GM12892 (cell line): ENCODE measurements at places on chromosomes 3 and 15.

DNA sequence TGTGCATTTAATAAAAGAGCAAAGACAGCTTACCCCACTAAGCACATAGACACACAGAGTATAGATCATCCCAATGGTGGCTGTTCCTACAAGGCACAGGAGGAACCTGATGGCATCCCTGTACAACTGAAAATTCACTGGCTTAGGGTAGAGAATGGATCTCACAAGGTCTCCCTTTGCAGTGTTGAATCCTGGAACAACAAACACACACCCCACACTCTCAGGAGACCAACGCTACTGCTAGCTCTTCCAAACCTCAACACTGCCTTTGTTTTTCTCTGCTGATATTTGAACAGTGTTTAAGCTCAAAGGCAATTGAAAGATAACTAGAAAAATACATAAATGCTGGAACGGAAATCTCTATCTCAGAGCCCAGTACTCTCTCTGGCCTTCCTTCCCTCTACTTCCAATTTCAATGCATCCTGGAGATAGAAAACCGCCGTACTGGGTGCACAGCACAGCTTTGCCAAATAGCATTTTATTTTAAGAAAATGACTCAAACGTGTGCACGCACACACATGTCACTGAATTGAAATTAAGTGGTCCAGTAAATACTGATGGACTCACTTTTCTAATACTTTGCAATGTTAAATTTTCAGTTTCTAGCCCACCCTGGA is 87.5 kb upstream of the ATP13A5 start:
- DNase-seq = no peak

DNA sequence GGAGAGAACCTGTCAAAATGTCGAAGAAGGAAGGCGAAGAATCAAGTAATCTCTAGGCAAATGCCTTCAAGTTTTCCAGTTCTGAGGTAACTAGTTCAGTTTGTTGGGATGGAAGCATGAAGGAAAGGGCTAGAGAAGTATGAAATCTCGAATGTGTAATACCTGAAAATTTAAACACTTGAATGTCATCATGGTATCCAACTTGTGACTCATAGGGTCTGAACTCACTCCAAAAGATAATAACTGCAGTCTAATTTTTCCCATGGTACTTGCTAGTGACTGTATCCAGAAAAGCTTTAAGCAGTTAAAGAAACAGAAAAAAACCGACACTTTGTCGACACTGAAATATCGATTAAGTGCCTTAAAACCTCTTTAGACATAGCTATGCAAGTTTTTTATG is 102.9 kb upstream of the CHRM5 start:
- DNase-seq = no peak

DNA sequence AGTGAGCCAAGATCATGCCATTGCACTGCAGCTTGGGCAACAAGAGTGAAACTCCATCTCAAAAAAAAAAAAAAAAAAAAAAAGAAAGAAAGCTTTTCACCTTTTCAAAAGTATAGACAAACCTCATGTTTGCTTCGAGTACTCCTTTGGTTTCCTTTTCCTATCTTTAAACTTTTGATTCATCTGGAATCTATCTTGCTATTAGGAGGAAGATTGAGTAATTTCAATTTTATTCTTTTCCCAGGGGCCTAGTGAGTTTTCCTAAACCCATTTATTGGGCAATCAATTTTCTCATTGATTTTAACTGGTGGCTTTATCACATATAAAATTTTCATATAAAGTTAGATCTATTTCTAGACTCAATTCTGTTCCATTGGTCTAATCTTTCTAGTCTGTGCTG is 190.5 kb upstream of the VEPH1 start:
- no peak for DNase-seq

GRCh38 chr15:81914734-81915256 is 131.0 kb downstream of the MEX3B start:
- DNase-seq = no peak

- no peak for DNase-seq
Observed at GRCh38 chr3:150733936-150734794, 28.8 kb downstream of the SIAH2 start.

- DNase-seq = no peak
Observed at GRCh38 chr15:93895976-93896770, 335.2 kb upstream of the MCTP2 start.

GRCh38 chr3:159796744-159797143 is 191.9 kb upstream of the IL12A start:
- DNase-seq = no peak

GRCh38 chr15:55902981-55903380 is 90.4 kb downstream of the NEDD4 start:
- DNase-seq = no peak

DNA sequence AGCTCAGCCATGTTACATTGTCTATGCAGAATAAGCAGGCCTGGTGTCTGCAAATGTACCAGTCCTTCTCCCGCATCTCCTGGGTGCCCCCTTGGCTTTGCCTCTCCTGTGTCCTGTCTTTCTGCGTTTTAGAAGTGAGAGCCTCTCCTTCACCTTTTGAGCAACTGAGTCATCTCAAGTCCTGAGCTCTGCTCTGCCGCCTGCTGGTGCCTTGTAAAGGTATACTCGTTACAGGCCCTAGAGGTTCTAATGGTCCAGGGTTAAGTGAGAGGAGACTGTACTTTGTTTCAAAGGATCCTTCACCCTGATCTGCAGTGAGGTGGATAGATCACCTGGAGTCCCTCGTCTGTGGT is 12.6 kb downstream of the GHRL start:
- DNase-seq = no peak

GRCh38 chr3:8827641-8828040 is 58.2 kb upstream of the OXTR start:
- DNase-seq = no peak

DNA sequence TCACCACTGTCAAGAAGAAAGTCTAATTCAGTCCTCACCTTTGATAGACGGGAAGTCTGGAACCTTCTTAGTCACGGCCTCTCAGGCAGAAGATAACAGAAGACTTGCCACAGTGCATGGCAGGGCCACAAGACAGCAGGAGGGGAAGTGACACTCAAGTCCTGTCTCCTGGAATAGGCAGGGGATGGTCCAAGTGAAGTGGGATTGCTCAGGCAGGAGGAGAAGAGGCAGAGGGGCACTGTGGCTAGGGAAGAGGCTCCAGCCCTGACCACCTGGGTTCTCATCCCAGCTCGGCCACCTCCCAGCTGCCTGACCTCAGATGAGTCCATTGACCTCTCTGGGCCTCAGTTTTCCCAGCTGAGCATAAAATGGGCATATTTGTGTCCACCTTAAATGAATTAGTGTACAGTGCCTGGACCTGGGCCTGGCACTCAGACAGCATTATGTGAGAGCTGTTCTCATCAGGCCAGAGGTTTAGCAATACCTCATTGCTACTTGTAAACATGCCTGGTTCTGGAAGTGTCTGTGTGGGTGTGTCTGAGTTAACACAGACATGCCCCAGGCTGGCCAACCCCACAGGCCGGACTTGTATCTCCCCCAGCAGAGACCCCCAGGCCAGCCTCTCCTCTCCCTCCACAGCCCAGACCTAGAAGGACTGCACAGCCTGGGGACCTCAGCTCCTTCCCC is 11.5 kb upstream of the PCSK6 start:
- DNase-seq = no peak

- DNase-seq = no peak
Observed at GRCh38 chr15:100807028-100807427, 72.6 kb upstream of the ALDH1A3 start.

DNA sequence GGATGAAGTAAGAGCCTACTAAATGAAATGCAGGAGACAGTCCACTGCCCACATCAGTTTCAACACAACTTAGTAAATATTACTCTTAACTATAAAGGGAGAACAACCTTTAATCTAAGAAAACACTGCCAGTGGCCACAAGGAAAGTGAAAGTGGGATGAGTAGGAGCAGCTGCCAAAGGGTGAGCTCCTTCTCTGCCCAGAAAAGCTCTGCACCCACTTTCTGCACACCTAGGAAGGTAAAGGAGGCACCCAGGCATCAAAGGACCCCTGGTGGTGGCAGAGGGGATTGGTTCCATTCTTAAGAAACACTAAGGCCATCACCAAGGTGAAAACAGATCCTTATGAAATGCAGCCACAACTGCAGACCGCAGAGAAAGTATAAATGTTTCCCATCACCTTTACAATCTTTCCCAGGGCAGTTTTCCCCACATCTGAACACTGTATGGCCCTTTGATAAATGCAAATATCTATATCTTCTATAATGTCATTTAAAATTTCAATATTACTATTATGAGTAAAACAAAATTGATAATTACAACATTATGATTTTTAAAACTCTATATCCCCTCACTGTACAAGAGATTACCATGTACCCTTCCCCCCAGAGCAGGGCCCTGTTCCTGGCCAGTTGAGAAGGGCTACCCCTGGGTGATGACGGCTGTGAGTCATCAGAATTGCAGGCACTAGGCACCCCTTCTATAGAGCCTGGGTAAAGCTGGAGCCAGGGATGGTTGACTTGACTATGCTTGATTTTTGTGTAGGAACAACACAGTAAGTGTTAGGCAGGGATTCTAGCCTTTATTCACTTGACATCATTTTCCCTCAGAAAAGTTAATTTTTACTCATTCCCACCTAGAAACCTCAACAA is 92.0 kb downstream of the SNRK start:
- peak; percentile 52 for DNase-seq

- DNase-seq = no peak
Observed at GRCh38 chr3:112140584-112140983, 7.5 kb upstream of the GCSAM start.

GRCh38 chr3:160464321-160464720 is 14.7 kb upstream of the TRIM59 start:
- no peak for DNase-seq

DNA sequence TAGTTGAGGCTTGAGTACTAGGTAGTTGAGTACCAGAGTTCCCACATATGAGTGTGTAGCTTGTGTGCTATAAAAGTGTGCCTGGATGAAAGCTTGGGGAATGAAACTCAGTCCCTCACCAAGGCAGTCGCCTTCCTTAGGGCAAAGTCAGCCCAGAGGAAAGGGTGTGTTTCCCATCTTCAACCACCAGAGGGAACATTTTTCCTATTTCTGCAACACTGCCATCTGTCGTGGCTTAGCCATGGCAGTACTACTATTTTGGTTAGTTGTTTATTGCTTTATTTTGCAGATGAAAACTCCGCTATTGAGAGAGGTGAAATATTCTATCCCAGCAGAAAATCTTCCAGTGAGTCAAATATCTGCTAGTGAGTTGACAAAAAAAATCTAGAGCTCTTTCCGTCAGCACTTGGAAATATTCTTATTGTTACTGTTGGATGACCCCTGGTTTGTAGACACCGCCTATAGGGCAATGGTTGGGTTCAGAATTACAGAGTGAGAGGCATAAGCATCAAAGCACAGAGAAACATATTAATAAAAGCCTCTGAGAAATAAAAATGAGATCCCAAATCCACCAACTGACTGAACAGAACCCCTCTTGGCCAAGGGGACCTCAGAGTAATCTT is 239.9 kb downstream of the CPNE4 start:
- no peak for DNase-seq

- no peak for DNase-seq
Observed at GRCh38 chr3:177553012-177553411, 355.7 kb upstream of the TBL1XR1 start.

DNA sequence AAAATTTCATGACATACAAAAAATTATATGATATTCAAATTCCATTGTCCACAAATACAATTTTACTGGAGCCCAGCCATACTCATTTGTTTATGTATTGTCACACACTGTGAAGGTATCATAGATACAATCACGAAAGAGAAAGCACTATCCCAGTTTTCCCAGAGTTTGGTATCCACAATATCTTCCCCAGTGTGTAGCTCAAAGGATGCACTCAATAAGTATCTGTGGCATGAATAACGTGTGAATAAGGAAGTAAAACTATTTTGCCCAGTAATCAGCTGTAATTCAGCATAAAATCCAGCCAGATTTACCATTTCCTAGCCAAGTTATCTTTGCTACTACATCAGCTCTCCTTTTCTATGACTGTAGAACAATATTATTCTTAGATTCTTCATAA is 131.3 kb upstream of the KCNMB2 start:
- DNase-seq = no peak

DNA sequence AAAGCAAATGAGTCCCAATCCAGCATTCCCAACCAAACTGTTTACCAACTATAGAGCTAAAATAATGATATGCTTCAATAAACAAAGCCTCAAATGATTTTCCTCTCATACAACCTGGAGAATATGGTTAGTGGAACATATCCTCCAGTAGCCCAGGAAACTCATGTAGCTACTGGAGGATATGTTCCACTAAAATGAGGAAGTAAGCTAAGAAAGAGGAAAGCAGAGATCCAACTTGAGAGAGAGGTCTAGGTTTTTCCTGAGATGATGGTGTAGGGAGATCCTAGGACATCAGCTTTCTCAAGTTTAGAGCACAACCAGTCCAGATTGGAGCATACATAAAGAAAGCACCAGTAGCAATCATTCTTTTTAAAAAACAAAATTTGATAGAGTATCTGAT is 44.6 kb upstream of the SLC4A7 start:
- no peak for DNase-seq

GRCh38 chr3:25872200-25872877 is 82.4 kb downstream of the OXSM start:
- no peak for DNase-seq

- no peak for DNase-seq
Observed at GRCh38 chr3:120064641-120065040, 29.6 kb downstream of the GSK3B start.

DNA sequence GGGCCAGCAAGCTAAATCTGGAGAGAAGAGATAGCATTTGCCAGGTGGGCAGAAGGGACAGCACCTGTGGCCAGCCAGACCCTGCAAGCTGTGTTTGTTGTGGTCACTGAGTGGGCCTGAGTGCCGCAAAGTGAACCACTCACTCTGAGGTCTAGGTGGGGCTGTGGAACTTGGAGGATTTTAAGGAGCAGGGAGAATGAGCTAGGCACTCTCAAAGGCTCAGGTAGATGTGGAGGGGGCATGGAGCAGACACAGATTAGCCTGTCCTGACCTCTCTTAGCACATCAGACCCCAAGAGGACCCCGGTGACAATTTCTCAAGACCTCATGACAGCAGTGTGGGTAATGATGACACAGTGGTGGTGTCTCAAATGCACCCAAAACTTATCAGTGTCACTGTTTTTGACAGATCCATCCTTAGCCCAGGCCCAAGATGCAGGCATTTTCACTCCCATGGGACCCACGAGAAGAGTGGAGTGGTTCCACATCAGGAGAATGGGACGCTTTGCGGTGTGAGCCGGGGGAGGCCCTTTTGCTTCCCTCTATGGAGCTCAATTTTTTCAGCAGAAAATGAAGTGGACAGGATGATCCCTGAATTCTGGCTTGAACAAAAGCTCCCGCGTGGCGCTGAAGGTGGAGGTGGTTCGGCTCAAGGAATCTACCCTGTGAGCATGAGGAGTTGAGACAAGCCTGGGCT is 43.8 kb upstream of the TLE3 start:
- DNase-seq = no peak

DNA sequence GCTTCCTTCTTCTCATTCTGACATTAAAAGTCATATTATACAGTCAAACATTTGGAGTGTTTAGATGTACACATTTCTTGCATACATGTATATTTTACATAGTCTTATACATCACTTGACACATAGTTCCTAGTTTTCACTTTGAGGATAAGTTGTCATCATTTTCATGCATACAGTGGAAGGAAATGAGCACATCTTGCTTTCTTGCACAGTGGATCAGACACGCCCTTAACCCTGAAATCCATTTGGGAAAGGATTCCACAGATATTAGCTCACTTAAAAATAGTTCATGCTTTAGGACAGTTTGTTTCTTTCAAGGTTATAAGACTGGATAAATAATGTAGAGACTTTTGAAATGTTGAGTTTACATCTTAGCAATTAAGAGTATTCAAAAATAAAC is 148.6 kb upstream of the MME start:
- DNase-seq = no peak

- no peak for DNase-seq
Observed at GRCh38 chr15:25900431-25900830, 37.3 kb upstream of the ATP10A start.

- no peak for DNase-seq
Observed at GRCh38 chr15:79002581-79002980, 57.7 kb upstream of the CTSH start.
